ENCODE measurements at places on chromosomes 1 and 21.

DNA sequence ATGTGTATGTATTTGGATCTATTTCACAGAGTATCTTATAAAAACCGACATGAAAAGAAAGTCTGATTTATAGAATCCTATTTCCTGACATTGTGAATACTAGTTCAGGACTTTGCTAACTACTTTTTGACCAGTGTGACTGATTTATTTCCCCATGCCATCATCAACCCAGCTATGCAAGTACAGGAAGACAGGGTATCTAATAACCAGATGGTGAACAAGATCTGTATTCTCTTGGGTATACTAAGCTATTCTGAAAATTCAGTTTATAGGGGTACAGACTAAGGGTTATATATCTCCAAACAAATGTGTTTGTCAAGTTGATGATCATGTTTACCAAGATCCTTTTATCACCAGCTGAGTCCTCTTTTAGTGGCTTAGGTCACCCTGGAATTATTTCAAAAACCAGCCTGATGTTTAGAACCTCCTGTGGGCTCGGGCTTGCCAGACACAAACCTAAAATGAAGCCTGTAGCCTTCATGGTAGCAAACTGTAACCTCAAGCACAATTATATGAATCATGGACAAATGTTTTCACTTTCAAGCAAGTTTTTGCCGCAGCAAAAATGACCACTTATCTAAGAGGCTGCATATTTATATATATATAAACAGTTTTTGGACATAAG is 185.1 kb downstream of the FGGY start:
- no peak for DNase-seq

DNA sequence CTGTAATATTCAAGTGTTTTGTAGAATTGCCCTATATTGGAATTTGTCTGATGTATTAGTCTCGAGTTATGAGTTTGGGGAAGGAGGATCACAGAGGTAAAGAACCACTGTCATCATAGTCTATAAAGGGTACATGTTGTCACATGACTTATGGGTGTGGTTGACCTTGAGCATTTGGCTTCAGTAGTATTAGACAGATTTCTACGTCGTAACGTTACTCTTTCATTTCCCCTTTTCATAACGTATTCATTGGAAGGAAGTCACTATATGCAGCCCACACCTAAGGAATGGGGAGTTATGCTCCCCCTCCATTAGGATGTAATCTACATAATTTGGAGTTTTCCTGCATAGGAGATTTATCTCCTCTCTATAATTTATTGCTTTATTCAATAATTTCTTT is 110.1 kb upstream of the VAV3 start:
- DNase-seq, result no peak

DNA sequence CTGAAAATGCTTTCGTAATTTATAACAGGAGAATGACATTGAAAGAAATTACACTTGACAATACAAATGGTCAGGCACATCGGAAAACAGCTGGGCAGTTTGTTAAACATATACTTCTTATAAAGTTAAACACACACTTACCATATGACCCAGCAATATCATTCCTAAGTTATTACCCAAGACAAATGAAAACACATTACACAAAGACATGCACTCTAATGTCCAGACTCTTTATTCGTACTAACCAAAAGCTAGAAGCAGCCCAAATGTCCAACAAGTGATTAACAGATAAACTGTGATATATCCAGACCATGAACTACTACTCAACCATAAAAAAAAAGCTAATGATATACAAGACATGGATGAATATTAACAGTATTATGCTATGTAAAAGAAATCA is 8.5 kb downstream of the AKT3 start:
- no peak for DNase-seq

DNA sequence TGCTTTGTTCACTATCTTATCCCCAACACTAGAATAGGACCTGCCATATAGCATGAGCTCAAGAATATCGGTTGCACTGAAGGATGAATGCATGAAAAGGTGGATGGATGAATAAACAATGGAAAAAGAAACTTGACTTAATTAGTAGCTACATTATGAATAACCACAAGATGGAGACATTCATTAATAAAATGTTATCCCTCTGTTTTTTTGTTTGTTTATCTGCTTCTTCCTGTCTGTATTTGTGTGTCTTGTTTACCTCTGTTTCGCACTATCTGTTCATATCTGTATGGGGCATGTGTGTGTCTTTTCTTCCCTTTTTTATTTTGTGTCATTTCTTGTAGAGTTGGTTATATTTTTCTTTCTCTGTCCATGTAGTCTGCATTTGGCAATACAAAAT is 1.1 kb upstream of the OR14I1 start:
- no peak for DNase-seq

- DNase-seq, result no peak
Observed at GRCh38 chr21:45504021-45504515, 38.2 kb downstream of the SLC19A1 start.

DNA sequence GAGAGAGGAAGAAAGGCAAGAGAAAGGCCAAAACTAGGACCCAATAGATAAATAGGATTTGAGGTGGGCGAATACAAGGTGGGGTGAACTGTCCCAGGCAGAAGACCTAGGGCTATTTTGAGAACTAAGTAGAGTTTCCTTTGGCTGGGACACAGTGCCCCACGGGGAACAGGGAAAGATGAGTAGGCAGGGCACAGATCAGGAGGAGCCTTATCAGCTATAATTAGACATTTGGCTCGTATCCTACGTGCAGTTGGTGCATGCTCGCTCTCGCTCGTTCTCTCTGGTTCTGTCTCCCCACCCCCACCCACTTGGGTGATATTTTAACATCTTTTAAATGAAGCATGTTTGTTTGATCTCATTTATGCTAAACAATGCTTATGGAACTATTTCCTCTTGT is 235.0 kb upstream of the JUN start:
- no peak for DNase-seq

DNA sequence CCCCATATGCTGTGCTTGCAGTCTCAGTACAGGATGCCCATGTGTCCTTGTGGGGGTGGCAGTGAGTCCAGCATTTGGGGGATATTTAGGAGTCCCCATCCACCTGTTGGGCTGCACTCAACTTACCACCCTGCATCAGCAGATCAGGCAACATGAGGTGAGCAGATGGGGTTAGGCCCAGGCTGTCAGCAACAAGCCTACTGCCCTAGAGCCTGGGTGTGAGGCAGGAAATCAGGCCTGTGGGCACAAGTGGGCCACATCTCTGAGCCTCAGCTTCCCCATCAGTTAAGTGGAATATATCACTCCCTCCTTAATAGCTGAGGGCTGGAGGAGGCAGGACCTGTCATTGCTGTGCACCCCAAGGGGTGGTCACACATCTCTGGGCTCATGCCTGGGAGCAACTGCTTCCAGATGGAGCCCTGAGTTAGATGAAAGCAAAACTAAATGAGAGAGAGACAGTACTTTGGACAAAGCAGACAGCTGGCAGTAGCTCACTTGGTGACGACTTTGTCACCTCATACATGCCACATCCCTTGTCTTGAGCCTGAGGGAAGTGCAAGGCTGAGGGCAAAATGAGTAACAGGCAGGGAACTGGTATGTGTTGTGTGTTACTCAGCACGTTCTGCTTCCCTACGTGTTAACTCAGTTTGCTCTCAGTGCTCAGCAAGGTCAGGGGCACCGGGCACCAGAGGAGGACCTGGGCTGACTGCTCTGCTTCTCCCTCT is 48.4 kb downstream of the TRIM11 start:
- DNase-seq, result no peak

GRCh38 chr1:235682216-235682615 is 32.6 kb upstream of the GNG4 start:
- no peak for DNase-seq

- peak; percentile 33 for DNase-seq
Observed at GRCh38 chr1:84689514-84690396, 506 bp downstream of the SSX2IP start.

- DNase-seq, result no peak
Observed at GRCh38 chr1:178774263-178774662, 49.2 kb downstream of the RALGPS2 start.

DNA sequence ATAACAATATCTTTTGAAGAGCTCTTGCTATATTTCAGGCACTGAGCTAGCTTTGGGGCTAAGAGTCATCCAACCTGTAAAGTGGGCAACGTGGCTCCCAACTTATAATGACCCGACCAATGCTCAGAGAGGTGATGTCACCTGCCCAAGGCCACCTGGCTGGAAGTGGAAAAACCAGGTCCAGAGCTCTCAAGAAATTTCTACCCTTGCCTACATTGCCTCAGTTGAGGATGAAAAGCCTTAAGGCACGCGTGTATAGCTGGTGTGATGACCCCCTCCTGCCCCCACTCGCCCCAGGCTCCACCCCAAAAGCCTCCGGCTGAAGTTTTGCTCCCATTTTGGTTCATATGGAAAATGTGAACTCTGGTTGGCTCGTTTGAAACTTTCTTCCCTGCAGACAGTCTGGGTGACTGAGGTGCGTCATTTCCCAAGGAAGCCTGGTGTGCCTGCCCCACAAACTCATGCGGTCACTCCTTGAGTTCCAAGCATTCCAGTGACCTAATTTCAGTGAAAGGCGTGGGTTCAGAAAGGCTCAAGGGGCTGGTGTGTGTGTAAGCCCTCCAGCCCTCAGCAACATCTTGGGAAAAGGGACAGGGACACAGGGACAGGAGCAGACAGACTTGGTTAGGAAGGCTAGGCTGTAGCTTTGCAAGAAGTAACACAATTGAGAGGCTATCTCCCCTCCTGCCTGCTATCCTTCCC is 20.5 kb downstream of the HTR1D start:
- DNase-seq, result no peak

DNA sequence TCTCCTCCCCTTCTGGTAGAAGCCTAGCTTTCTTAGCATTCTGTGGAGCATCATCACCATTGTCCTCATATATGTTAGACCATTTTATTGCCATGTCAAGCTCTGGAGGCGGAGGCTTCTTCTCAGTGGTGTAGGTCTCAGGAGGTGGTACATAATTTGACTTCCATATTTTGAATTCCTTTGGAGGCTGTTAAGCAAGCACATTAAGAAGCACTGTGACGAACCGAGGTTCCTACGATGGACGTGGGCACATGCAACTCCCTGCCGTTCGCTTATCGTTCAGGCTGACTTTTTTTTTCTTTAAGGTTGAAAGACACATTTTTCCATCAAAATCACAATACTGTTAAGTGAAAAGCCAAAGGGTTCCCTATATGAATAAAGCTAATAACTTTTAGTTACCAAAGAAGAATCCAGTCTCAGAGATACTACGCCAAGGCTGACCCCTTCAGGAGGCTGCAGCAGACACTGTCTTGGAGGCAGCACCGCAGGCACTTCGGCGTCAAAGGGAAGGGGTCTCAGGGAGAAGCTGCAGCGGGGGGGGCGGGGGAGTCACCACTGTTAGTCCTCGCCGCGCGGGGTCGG is 835 bp downstream of the C1orf52 start:
- DNase-seq, result no peak

DNA sequence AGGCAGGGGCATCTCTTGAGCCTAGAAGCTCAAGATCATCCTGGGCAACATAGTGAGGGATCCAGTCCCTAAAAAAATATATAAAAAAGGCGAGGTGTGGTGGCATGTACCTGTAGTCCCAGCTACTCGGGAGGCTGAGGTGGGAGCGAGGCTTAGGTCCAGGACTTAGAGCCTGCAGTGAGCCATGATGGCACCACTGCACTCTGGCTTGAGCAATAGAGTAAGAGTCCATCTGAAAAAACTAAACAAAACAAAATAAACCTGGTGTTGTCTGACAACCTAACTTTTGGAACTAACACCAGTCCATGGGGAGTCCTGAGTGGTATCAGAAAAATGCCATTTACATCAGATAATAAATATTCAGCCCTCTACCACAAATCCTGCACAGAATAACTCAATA is 110.1 kb upstream of the NRIP1 start:
- DNase-seq, result no peak

GRCh38 chr1:21278860-21279845 is 11.1 kb downstream of the ECE1 start:
- no peak for DNase-seq

DNA sequence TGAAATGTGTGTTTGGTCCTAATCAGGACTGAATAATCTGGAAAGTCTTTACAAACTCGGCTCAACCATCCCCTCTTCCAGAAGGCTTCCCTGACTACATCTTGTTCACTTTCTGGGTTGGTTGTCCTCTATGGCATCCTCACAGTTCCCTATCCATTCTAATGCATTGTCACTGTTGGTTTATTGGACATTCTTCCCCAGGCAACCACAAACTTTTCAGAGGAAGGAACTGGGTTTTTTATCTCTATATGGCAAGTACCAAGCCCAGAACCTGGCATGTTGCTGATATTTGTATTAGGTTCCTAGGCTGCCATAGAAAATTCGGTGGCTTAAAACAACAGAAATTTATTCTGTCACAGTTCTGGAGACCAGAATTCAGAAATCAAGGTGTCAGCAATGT is 363.5 kb upstream of the ST6GALNAC5 start:
- peak; percentile 66 for DNase-seq

DNA sequence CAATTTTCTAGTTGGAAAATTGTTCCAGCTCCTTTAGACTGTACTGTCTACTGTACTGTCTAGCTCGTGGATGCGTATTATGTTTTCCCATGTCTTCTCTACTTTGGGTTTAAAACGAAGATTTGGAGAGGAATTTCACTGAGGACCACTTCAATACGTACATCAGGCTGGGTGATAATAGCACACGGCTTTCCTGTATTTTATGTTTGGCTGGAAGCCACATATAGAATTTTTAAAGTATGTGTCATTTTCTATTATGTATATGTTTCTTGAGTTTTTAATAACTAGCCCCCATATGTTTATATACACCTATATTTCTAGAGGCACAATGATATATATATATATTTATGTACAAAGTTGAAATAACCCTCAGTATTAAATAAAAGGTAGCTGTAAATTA is 226.4 kb downstream of the GREM2 start:
- no peak for DNase-seq

DNA sequence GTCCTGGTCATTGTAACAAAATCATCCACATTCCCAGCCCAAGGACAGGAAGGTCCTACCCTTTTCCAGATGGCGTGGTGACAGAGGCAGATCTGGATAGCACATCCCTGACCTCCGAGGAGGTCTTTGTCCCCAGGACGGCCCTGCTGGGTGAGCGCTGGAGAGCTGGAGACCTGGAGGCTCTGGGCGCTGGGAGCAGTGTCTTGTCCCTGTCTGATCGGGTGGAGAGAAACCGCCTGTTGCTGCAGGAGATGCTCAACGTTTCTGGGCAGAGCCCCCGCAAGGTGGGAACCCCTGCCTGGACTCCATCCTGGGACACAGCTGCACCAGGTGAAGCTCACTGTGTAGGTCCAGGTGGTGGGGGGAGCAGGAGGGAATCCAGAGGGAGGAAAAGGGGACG is 4.1 kb downstream of the KIAA1614 start:
- no peak for DNase-seq

- no peak for DNase-seq
Observed at GRCh38 chr1:205283270-205284147, 38.0 kb downstream of the NUAK2 start.

GRCh38 chr1:14666373-14666772 is 67.9 kb downstream of the KAZN start:
- DNase-seq, result no peak
